Iris pigment epithelial cell (primary cell): ENCODE measurements at places on chromosomes 6 and 20.
A peak's percentile ranks its signal among the peaks of the same experiment; 100 is the strongest.

- peak; percentile 89 for DNase-seq
Observed at GRCh38 chr6:34526992-34527728, 29.0 kb downstream of the SPDEF start.

GRCh38 chr6:158506601-158507000 lies 53.3 kb upstream of the TMEM181 start:
- peak; percentile 11 for DNase-seq

- peak; percentile 30 for DNase-seq
Observed at GRCh38 chr20:13533946-13534345, 104.8 kb downstream of the TASP1 start.

GRCh38 chr6:38172739-38173410 lies 353.3 kb downstream of the ZFAND3 start:
- no peak for DNase-seq

DNA sequence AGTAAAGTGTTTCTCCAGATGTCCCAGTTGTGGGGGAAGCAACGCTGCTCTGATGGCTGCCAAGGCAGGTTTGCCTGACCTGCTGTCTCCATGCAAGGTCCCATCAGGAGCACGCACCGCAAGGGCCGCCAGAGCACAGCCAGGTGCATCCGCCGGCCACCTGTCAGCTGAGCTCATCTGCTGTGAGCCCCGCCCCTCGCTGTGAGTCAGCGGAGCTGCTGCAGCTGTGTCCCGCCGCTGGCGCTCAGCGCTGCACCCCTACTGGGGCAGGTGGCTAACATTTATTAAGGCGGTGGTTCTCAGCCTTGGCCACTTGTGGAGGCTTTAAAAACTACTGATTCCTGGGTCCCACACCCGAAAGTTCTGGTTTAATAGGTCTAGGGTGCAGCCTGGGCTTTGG lies 225.7 kb downstream of the UST start:
- DNase-seq: peak; percentile 49

GRCh38 chr6:34172961-34173775 lies 27.3 kb upstream of the GRM4 start:
- DNase-seq: no peak

DNA sequence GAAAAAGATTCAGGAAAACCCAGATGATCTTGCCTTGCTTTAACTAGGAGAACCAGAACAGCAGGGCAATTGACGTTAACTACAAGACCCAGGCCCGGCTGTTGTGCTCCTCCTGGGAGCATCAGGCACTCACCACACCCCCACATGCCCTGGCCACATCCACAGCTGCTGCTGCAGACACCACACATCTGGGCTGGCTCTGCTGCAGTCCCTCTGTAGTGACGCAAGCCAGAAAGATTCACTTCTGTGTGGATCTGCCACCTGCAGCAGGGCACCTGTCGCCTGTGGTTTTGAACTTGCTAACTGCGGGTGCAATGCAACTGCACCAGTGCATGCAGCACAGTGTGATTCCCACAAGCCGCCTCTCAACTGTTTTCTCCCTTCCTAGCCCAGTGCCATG lies 228.8 kb downstream of the SYNDIG1 start:
- no peak for DNase-seq

DNA sequence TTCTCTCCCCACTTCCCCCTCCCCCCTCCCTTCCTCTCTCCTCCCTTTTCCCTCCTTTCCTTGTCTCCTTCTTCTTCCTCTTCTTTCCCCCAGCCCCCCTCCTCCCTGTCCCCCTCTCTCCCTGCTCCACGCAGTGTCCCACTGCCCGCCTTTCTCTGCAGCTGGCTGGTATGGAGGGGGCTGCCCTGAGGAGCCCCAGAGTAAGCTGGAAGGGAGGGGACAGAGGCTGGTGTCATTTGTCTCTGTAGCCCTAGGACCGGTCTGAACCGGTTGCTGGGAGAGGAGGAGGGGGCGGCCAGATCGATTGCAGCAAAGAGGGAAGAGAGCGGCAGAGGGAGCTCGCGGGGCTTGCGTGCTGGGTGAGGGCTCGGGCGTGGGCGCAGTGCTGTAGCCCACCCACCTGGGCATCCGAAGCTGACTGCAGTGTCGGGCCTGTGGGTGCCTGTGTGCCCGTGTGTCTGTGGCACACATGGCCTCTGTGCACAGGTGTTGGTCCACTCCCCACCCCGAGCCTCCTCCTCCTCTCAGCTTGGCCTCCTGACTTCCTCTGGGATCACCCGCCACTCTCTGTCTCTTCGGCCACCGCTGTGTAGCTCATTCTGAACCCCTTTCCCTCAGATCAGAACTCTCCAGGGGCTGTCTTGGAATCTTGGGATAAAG lies 50.6 kb downstream of the SRC start:
- DNase-seq: no peak

DNA sequence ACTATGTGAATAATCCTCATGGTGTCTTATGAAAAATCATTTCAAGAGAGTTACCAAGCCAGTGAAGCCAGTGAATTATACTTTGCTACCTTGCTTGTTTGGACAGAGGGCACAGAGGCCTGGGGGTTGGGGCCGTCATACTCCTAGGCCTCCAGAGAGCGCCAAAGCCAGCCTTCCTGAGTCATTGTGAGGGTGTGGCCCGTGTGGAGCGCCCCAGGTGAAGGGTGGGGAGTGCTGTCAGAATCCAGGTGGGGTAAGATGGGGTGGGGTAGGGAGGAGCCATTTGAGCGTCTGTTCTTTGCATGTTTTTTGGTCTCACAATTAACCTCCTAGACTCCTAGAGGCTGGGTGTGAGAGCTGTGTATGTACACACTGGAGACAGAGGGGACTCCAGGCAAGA lies 71.1 kb downstream of the PERP start:
- DNase-seq: no peak

DNA sequence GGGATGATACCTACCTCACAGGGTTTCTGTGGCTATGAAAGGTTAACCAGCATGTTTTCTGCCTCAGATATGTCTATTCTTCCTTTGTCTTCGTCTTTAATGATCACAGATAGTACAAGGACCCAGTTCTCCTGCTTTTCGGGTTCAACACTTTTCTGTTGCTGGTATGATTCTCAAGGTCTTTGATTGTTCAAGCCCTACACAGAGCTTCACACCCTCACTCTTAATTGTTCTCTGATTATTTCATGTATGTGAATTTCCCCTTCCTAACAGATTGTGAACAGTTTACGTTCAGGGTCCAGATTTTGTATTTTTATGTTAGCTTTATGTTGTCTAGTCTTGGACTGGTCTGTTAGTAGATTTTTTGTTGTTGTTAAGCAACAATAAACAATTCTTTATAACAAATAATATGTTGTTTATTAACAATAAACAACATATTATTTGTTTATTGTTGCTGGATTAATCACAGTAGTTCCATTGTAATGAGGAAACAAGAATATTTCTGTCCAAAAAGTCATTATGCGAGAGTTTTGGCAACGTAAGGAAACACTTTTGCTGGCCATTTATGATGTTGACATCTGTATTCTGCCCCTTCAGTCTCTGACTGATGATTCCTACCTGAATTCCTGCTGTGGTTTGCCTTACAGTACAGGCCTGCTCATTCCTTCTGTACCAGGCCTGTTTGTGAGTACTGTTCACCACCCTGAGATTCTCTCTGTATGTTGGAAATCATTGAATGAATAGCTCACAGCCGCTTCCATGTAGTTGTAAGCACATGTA lies 27.2 kb upstream of the TULP4 start:
- no peak for DNase-seq

DNA sequence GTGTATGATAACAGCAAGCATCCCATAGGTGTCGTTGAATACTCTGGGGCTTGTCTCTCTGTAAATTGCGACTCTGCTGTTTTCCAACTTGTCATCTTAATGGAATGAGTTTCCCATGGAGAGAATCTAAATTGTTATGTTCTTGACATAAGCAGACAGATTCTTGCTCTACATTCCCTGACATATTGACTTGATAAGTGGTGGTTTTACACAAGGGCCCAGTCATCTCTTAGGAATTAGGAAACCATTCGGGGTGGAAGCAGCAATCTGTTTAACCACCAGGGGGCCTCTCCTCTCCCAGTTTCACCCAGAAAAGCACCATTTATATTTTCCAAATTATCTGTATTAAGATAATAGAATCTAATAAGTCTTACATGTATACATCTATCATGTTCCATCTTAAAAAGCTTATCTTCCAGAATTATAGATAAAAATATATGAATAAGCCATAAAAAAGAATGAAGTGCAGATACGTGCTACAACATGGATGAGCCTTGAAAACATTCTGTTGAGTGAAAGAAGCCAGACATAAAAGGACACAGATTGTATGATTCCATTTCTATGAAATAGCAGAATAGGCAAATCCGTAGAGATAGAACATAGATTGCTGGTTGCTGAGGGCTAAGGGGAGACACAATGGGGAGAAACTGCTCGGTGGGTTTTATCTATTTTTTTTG lies 23.1 kb upstream of the MROH8 start:
- DNase-seq: peak; percentile 98

DNA sequence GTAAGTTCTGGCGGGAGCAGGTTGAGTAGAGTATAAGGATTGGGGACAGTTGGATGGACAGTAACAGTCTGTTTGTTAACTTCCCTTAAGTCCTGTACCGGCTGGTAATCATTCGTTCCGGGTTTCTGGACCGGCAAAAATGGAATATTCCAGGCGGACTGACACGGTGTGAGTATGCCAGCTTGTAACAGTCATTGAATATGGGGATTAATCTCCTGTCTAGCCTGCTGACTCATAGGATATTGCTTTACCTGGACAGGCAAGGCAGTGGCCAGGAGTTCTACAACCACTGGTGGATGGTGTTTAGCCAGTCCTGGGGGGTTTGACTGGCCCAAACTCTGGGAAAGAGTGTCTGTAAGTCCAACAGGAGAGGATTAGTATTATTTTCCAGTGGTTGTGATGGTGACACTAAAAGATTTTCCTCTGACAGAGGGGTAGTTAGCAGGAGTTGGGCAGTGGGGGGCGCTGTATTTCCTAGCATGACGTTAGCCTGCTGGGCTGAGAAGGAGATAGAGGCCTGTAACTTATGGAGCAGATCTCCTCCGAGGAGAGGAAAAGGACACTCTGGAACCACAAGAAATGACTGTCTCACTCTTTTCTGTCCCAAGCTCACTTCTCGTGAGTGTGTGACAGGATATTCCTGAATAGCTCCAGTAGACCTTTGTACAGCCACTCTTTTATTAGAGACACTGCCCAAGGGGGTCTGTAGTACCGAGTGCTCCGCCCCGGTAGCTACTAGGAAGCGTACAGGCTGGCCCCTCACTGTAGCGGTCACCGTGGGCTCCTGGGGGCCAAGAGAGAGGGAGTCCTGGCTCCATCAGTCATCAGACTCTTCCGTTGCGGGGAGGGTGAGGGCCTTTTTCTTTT lies 152.2 kb downstream of the TRIM27 start:
- DNase-seq: no peak

GRCh38 chr20:51329845-51330244 lies 212.7 kb downstream of the NFATC2 start:
- no peak for DNase-seq

DNA sequence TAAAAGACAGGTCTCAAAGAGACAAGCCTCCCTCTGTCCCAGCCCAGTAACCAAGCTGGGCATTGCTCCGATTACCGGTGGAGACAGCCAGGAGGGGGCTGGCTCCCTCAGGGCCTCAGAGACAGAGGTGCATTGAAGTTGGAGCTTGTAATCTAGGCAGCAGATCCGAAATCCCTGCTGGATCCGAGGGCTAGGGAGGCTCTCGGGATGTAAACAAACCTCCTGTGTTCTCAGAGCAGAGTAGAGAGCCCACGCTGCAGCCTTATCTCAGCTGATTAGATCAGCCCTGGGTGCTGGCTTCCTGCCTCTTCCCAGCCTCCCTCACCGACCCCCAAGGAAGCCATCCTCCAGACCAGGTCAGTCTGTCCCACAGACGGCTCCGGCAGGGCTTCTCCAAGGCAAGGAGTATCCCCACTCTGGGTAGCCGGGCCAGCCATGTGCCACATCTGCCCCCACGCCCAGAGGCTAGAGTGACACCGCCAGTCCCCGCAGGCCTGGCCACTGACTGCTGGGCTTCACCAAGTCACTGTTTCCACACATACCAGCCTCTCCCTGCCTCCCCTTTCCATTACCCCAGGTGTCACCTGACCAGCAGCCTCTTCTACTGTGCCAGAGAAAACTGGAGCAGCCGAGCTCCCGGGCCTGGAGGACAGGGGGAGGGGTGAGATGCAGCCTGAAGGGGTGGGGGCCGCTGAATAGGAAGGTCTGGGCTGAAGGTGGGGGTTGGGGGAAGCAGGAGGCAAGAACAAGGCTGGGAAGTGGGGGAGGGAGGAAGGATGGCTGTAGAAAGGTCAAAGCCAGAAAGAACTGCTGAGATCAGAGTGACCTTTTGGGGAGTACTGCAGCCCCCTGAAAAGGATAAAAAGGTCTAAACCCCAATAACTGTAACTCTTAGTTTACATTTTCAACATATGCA lies 6.0 kb downstream of the SDC4 start:
- DNase-seq: peak; percentile 71

GRCh38 chr6:158060455-158061360 lies 79.0 kb downstream of the SYNJ2 start:
- DNase-seq: peak; percentile 89

- peak; percentile 33 for DNase-seq
Observed at GRCh38 chr20:23197836-23198235, 111.7 kb upstream of the CD93 start.

- no peak for DNase-seq
Observed at GRCh38 chr20:19348582-19348981, 136.1 kb downstream of the SLC24A3 start.

DNA sequence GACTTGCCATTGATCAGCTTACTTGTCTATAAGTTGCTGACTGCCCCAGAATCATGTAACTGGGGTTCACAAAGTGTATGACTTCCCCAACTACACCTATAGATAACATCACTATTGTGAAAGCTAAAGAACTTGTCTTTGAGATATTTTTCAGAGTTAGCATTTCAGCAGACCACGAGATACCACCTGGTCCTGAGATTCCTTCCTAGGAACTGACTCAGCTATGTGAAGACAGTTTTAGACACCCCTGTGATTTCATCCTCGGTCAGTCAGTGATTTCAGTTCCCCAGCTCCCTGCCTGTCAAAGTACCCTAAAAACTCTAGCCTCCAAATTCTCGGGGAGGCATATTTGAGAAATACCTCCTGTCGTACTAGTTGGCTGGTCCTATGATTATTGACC lies 62.4 kb downstream of the TXNDC5 start:
- DNase-seq: peak; percentile 15

- no peak for DNase-seq
Observed at GRCh38 chr6:80501636-80502035, 395.2 kb downstream of the BCKDHB start.

DNA sequence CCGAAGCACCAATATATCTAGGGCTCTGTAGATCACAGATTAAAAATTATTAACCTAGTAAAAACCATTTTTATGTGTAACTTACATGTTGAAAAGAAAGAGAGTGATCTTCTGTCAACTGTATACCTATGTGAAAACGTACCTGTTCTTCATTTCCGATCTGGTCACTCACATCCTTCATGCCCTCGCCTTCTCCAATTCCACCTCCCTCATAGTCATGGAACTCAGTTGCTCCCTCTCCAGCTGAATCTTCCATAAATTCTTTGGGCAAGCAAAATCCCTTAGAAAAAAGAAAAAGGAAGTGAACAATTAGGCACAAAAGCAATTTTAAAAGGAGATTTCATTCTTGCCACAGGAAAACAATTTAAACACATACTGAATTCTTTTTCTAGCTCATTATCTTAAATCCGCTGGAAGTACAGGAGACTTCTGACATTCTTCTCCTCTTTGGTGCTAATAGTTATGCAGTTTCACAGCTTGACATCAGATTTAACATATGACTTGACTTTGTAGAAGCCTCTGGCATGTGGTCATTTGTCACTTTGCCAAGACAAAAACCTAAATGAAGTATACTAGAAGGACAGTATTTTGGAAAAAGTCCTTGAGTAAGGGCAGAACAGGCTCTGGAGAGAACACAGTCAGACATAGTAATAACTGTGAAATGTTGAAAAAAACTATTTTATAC lies 29.5 kb upstream of the LYRM2 start:
- peak; percentile 31 for DNase-seq
